Lower lobe of right lung (tissue), 2 donors: ENCODE measurements at places on chromosomes 16 and 17. TPM values are rescaled to one million over a fixed set of nuclear protein-coding genes. Genes with fewer than 3 reads are reported as not detected.

DNA sequence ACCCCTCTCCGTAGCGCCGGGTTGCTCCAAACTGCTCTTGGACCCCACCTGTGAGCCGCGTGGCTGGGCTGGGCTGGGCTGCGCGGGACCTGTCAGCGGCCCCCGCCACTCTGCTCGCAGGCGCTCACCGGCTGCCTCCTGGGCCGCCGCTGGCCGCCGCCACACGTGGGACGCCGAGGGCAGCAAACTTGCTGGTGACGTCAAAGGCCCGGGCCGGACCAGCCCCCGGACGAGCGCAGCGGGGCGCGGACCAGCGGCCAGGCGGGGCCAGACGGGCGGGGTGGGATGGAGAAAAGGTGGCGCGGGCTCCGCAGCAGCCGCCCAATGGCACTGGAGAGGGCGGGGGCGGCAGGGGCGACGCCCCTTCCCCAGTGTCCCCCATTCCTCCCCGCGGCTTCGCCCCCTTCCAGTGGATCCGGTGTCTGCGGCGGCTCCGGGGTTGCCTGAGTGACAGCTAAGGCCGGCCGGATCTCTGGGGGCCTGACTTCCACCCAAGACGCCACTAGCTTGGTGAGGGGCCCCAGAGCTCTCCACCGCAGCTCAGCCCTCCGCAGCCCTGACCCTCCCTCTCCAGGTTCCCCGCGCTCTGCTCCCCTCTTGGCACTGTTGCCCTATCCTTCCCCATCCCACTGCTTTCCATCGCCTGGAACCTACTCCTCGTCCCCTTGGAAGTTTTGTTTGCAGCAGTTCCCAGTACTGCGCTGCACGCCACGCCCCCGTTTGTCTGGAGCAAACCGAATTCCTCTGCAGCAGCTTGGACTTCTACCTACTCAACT, at the start of gene HS3ST3A1:
Gene HS3ST3A1 (minus strand): TSS at position 154 of the 776 bp plus-strand sequence. CDS start 800 bp downstream, outside the sequence.
- peak; percentile 50 for DNase-seq

DNA sequence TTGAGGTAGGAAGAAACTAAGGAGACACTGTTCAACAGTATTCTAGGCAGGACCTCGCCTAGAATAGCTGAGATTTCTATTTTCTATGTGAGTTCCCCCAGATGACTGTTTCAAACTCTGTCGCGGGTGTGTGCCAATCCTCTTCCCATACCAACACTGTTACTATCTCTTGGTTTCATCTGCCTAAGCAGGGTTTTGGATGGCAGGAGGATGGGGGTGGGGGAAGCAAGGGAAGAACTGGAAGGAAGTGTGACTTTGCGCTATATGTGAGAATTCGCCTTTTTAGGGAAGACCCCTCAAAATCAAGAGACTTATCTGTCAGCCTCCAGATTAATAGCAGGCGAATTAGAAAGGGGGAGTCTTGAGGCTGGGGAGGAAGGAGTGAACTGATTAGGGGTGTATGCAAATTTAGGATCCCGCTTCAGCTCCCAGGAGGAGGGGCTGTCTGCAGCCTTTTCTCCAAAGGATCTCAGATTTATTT, 521 bp upstream of the G6PC3 start:
- DNase-seq, result no peak

GRCh38 chr16:12999368-12999767, 98.0 kb downstream of the SHISA9 start:
- DNase-seq, result no peak

DNA sequence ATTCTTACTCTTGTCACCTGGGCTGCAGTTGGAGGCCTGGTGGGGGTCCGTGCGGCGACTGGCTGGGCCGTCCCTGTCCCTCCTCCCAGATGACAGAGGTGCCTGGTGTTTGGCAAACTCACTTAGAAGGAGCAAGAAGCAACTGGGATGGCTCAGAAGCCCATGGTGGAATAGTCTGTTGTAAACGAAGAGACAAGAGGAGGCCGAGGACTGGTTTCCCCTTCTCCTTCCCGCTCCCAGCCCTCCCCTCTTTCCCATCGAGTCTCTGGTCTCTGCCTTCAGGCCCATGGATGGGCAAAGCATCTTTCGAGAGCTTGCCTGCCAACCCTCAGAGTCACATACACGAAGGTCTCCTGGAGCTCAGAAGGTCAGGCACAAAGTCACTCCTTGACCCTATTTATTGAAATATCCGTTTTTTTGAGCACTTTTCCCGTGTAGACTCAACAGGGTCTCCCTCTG, 364.4 kb downstream of the SEC14L1 start:
- DNase-seq, result no peak

GRCh38 chr17:72134608-72135394, 14.0 kb downstream of the SOX9 start:
- DNase-seq, result no peak

DNA sequence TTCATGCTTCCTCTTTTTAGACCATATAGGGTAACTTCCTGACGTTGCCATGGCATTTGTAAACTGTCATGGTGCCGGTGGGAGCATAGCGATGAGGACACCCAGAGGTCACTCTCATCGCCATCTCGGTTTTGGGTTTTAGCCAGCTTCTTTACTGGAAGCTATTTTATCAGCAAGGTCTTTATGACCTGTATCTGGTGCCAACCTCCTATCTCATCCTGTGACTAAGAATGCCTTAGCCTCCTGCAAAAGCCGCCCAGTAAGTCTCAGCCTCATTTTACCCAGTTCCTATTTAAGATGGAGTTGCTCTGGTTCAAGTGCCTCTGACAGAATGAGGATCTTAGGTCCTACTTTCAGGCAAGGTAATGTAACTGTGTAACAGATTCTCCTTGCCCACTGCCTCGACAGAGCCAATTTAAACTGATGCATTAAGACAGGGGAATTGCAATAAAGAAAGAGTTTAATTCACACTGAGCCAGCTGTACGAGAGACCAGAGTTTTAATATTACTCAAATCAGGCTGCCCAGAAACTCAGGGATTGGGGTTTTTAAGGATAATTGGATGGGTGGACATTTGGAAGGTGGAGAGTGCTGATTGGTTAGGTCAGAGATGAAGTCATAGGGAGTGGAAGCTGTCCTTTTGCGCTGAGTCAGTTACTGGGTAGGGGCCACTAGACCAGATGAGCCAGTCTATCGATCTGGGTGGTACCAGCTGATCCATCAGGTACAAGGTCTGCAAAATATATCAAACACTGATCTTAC, 59.9 kb upstream of the ATF7IP2 start:
- DNase-seq, result no peak

DNA sequence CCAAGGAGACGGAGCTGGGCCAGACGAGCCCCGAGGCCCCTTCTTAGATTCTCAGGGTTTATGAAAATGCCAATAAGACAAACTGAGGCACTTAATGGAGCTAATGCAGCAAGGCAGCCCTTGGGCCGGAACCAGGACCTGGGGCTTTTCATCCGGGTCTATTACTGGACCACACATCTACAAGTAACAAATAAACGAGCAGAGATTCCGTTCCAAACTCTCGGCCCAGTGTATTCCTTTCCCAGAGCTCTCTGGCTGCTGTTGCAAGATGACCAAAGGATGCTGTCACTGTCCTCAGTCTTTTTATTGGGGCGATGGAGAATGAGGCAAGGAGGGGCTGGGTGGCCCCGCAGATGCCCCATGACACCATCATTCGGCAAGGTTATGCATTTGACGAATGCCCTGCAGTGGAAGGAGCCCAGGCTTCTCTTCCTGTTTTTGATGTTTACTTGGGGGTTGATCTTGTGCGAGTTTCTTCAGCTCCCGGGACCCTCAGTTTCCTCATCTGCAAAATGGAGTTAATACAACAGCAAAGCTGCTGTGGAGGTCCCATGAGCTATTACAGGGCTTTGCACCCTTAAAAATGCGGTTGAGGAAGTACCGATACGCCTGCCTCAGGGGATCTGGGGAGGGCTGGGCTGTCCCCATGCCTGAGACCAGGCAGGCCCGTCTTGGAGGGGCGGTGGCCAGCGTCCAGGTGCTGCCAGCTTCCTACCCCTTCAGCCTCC, 1.1 kb upstream of the NTN1 start:
- DNase-seq, result no peak

CBX8 gene
- 5.8 TPM for total RNA-seq
